ENCODE measurements at places on chromosomes 4 and X. TPM values are rescaled to one million over a fixed set of nuclear protein-coding genes. Genes with fewer than 3 reads are reported as not detected.

The CLTRN gene
- 0.75 TPM for total RNA-seq

The ADH1C gene
- total RNA-seq = not detected

The CCSER1 gene
- total RNA-seq = not detected

The UGT2B7 gene
- total RNA-seq = 0.21 TPM

The S100G gene
- total RNA-seq = not detected

The FHDC1 gene
- 0.34 TPM for total RNA-seq

The MAGEA4 gene
- not detected for total RNA-seq

The HEPH gene
- total RNA-seq = not detected

The RBM3 gene
- total RNA-seq = 337 TPM

The CLCN4 gene
- 5.9 TPM for total RNA-seq

The DNAAF6 gene
- not detected for total RNA-seq

The CYP4V2 gene
- total RNA-seq = 2.9 TPM

The PDE6B gene
- not detected for total RNA-seq

The TRAM1L1 gene
- total RNA-seq = 0.32 TPM

The KCNE5 gene
- 0.14 TPM for total RNA-seq

The IL2 gene
- not detected for total RNA-seq

The QRFPR gene
- total RNA-seq = not detected

The CRMP1 gene
- 2.5 TPM for total RNA-seq

The XAGE2 gene
- total RNA-seq = not detected

The CSAG3 gene
- total RNA-seq = not detected

The N4BP2 gene
- 2.5 TPM for total RNA-seq

The BEX1 gene
- not detected for total RNA-seq

The PLP1 gene
- not detected for total RNA-seq

The VSIG4 gene
- total RNA-seq = not detected

The ZNF275 gene
- total RNA-seq = 6.0 TPM

The GRIA2 gene
- total RNA-seq = not detected

The CCDC149 gene
- 1.4 TPM for total RNA-seq

The CXCL6 gene
- total RNA-seq = not detected

The RHOXF2B gene
- total RNA-seq = not detected

The SCRG1 gene
- not detected for total RNA-seq

The REST gene
- total RNA-seq = 8.7 TPM

The RWDD4 gene
- 20.2 TPM for total RNA-seq

The SPATA4 gene
- total RNA-seq = not detected

The PLAC8 gene
- total RNA-seq = 0.66 TPM

The SPANXA2 gene
- total RNA-seq = 0.22 TPM

The NOX1 gene
- total RNA-seq = not detected

The SYN1 gene
- 0.31 TPM for total RNA-seq

The ABCG2 gene
- total RNA-seq = 22.4 TPM

The FAM9C gene
- not detected for total RNA-seq

The APLN gene
- total RNA-seq = 1.2 TPM

The LRRC66 gene
- 0.06 TPM for total RNA-seq

The ITIH6 gene
- total RNA-seq = not detected

The CC2D2A gene
- total RNA-seq = 20.0 TPM
